ENCODE measurements at places on chromosomes 4 and X. TPM values are rescaled to one million over a fixed set of nuclear protein-coding genes. Genes with fewer than 3 reads are reported as not detected.
A peak's percentile ranks its signal among the peaks of the same experiment; 100 is the strongest.

DNA sequence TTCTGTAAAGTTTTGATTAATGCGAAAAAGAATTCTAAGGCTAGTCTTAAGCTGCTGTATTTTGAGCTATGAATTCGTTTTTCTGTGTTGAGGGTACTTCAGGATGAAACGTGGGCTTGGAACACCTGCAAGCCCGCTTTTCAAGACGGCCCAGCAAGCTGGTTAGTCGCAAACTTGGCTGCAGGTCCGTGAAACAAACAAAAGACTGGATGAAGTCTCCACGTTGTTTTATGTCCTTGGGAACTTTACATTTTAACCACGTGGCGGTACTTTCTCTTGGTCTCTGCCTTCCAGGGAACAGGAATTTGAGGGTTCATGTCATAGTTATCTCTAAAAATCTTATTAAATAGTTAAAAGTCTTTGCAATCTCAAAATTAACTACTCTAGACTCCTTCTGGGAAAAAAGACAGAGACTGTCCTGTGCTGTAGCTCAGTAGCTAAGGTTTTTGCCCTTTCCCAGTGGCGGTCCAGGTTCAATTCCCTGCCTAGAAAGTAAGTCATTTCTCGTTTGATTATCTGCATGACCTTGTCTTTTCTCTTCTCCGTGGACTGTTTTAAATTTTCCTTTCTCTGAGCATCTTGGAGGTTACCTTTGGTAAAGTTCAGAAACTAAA is 21.0 kb downstream of the TENM3 start:
- DNase-seq, result no peak

GRCh38 chr4:8325291-8325973 is 55.9 kb downstream of the HTRA3 start:
- no peak for DNase-seq

DNA sequence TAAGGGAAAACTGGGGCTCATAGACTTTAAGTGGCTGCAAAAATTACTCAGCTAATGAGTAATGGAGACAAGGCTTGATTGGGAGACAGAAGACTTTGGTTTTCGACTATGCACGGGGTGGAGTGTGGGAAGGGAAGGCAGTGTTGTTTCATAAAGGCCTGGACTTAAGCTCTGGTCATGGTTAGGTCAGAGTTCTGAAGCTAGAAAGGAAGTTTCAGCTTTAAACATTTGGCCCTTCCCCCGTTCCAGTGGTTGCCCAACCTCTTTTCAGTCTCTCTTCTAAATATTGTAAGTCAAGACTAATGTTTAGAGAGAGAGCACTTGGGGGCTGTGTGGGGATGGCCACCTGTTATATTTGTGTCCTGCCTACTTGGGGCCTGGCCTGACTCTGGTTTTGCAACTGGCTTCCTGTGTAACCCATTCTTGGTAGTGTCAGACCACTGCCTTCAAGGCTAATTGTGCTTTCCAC is 21.0 kb downstream of the MSN start:
- DNase-seq, result no peak

GRCh38 chrX:139222511-139223200 is 307.9 kb upstream of the F9 start:
- no peak for DNase-seq

DNA sequence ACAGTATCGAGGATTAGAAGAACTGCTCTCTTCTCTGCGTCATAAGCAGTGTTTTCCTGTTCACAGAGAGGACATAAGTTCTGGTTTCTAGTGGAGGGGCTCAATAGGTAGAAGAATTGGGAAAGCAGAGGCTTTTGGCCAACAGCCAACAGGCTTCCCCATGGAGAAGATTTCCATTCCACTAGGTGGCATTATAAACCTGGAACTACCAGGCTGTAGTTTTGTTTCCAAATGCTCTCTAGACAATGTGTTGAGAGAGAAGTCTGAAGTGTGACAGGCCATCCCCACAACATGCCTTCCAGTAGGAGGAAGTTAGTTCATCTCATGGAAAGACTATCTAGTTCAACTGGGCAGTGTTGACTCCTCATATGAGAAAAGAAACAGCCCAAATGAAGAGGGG is 63.8 kb upstream of the ANXA10 start:
- peak; percentile 31 for DNase-seq

GRCh38 chrX:79153348-79153747 is 8.9 kb downstream of the GPR174 start:
- no peak for DNase-seq

DNA sequence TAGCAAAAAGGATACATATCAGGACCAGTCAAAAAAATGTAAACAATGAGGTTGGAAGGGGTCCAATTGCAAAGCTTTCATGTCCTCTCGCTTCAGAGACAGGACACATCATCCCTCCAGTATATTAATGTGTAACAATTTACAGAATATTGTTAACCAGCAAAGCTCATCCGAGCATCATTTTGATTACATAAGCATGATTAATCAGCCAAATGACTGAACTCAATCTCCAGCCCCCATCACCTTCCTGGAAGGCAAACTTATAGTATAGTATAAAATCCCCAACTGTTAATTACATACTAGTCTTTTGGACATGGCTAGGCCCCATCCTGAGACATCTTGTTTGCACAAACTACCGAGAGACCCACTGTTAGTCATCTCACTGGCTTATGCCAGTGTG is 77.6 kb upstream of the TRAM1L1 start:
- no peak for DNase-seq

GRCh38 chr4:64014647-64015046 is 394.6 kb downstream of the TECRL start:
- no peak for DNase-seq

DNA sequence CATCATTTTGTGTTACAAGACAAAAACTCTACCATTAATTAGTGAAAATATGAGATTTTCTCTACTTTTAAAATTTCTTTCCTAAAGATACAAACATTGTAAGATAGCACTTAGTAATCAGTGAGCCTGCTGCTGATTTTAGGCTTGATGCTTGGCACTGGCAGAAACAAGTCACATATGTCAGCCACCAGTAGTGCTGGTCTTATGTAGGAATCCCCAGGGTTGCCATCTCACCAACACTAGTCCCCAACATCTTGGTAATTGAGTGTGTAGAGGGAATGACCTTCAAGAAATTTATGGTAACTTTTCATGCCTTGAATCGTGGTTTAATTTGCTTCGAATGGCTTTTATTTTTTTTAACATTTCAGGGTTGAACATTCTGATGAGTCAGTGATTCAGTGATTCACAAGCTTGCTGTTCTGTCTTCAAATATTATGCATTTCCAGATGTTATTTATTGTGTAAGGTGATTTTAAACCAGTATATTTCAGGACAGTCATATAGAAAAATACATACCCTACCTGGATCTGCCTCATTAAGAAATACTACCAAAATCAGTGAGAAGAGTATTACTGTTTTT is 11.9 kb downstream of the EXOC1 start:
- DNase-seq, result no peak

DNA sequence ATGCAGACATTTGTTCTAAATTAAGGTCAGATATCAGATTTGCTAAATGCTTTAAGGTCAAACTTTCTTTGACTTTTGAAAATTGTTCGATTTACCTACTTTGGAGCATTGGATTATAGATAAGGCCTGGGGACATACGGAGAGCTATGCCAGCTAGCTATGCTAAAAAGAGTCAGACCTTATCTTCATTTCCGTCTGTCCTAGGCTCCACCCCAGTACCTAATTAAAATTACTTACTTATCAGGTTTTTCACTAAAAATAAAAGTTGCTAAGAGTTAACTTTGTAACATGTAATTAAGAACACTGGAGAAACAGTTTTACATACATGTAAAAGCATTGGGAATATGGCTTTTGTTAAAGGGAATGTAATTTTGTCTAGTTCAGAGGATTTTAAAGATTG is 7.1 kb upstream of the TMEM35A start:
- DNase-seq, result no peak

DNA sequence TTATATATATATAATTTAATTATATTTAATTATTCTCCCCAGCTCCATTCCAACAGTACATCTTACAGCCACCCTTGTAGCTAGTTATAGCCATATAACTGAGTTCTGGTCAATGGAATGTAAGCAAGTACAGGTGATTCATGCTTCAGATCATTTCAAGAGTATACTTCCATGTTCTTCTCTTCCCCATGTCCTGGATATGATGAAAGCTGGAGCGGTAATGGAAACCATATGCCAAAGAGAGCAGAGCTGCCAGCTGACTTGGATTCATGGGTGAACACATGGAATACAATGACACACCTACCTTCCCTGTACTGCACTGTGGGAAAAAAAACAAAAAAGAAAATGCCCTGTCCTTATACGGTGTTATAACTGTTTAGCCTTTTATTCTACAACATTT is 17.5 kb upstream of the CORIN start:
- no peak for DNase-seq

DNA sequence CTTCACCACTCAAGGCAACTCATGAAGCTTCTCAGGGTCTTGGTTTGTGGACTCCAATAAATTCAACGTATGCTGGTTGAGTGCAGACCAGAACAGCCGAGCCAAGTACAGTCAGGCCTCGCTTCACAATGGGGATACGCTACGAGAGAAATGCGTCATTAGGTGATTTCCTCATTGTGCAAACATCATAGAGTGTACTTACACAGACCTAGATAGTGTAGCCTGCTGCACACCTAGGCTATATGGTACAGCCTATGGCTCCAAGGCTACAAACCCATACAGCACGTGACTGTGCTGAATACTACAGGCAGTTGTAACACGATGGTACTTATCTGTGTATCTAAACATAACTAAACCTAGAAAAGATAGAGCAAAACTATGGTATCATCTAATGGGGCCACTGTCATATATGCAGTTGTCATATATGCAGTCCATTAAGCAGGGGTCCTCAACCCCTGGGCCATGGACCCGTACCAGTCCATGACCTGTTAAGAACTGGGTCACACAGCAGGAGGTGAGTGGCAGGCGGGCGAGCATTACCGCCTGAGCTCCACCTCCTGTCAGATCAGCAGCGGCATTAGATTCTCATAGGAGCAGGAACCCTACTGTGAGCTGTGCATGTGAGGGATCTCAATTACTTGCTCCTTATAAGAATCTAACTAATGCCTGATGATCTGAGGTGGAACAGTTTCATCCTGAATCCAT is 31.5 kb downstream of the RTL5 start:
- no peak for DNase-seq

DNA sequence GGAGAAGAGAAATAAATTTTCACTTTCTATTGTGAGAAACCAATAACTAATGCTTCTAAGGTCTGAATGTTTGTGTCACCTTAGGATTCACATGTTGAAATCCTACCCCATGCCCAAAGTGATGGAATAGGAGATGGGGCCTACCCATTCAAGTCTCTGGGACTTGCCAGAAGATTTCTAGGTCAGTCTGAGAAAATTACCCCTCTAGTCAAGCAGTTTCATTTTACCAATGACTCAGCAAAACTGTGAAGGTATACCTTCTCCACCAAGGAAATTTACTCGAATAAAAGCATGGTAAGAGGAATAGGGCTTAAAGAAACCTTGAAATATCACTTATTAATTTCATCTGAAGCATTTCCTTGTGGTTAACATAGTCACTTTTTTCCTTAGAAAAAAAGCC is 23.5 kb upstream of the PAPSS1 start:
- DNase-seq, result peak; percentile 12

DNA sequence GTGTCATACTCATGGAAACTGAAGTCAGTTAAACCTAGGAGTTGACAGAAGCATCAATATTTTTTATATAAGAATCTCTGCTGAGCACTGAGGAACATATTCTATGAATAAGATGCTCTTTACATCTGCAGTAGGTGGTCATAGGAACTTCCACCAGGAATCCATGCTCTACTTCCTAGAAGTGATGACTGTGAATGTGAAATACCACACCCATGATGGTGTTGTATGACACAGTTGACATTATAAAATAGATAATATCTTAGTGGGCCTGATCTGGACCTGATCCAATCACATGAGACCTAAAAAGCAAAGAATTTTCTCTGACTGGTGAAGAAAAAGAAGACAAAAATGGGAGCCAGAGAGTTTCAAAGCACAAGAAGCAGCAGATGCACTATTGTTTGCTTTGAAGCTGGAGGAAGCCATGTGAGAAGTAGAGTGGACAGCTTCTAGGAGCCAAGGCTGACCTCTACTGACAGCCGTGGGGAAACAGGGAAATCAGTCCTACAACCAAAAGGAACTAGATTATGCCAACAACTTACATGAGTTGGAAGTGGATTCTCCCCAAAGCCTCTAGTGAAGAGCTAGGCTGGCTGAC is 68.6 kb upstream of the HS3ST1 start:
- DNase-seq, result no peak

DNA sequence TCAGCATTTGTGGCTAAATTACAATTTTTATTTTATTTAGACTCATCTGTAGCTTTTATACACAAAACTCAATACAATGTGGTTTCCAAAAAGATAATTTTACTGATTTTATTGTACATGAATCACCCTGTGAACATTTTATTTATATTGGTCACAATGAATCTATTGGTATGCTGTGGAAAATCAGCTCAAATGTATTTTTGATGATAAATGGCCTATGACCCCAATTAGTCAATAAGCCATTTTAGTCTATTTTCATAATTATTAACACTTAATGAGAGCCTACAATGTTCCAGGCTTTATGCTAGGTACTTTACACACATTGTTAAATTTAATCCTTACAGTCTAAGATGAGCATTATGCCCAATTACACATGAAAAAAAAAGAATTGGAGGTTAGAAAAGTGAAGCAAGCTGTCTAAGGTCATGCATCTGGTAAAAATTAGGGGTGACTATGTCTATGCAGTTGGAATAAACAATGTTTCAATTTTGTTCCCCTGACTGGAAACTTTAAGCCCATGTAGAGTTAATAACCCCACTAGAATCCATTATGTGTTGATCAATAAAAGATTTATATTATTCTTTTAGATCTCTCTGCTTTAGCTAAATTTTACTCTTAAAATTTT is 344.7 kb downstream of the PABPC4L start:
- DNase-seq, result no peak

The TLR6 gene
- total RNA-seq, result 17.3 TPM

The EGF gene
- total RNA-seq, result 15.6 TPM

The CDKL2 gene
- total RNA-seq, result 1.1 TPM

The COMMD8 gene
- total RNA-seq, result 27.3 TPM
